ENCODE measurements at places on chromosomes 12 and 14.

GRCh38 chr14:66641861-66642635, 134.1 kb downstream of the GPHN start:
- no peak for DNase-seq

- no peak for DNase-seq
Measured at GRCh38 chr12:90366286-90366685, 588.7 kb downstream of the CCER1 start.

DNA sequence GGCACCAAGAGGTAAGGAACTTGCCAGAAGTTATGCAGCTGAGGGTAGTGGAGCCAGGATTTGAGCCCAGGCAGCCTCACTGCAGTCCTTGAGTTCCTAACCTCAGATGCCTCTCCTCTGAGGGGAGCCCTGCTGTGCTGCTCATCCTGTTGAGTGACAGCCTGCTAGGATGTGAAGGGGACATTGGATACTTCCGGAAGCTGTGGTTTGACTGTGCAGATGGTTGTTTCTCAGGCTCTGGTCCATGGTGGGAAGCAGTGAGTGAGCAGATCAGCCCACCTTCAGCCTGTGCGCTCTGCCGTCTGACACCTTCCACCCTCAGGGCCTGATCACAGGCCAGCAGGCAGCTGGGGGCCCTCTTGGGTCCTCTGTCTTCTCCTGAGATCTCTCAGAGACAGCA, 253.2 kb downstream of the CACNA1C start:
- no peak for DNase-seq

- DNase-seq = no peak
Measured at GRCh38 chr12:131287015-131287937, 333.6 kb downstream of the ADGRD1 start.

DNA sequence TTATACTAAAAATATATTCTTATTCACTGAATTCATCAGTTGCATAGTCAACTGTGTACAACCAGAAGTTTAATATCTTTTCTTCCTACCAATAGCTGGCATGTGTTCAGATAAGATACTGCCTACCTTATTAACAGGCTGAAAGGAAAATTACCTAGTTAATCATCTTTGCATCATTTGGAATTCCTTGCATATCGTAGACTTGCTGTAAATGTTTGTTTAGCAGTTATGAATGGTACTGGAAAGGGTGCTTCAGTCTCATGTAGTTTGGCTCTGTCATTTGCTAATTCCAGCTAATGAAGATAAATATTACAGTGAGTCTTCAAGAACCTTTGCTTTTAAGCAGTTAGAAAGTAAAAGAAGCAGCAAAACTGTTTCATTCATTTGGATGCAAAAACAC, 84.4 kb downstream of the PPHLN1 start:
- DNase-seq = no peak

DNA sequence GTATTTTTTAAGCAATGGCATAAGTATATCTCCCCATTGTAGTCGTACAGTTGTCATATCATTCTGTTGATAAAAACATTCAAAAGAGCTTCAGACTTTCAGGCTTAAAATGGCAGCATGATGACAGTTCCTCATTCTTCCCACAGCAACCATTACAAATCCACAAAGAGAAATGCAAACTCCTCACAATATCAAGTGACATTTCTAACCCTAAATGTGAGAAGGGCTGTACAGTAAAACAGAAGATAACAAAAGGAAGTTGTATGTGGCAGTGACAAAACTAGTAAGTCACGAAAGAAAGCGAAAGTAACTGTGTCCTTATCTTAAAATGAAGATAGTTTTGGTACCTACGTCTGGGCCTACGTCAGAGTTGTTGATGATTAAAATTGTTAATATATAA, 46.7 kb downstream of the GXYLT1 start:
- peak; percentile 66 for DNase-seq

DNA sequence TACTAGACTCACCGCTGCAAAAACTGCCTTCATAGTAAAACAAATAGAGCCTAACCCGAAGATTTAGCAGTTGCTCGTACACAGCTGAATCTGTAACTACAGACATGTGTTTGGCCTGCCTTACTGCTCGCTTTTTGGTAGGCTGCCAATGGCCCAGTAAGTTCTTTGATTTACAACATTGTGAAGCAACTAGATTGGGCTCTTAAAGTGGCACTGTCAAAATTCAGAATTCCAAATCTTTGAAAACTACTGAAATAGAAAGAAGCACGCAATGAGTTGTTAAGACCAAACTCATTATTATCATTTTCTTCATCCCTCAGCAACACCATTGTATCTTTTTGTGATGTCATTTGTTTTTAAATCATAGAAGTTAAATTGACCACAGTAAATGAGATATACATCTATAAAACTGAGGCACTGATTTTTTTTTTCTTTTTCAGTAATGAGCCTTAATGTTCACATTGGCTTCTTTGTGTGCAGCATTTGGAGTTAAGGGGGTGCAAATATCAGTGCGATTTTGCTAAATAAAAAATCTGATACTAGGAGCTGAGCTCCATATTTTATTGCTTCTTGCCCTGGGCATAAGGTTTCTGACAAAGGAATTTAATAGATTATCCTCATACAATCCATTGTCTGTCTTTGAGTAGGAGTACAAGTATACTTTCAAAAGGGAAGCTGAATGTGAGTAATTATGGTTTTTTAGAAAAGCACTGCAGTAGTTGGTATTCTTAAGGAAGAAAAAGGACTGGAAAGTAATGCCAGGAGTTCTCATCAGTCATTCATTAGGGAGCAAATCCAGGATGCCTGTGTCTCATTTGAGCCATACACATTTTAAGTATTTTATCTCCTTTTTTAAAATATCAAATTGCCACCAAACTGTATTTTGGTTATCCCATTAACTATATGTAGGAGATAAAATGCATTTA, 138.5 kb downstream of the KICS2 start:
- no peak for DNase-seq

GRCh38 chr14:92121207-92121669, 268 bp downstream of the NDUFB1 start:
- DNase-seq = no peak

- no peak for DNase-seq
Measured at GRCh38 chr12:68497702-68498101, 113.0 kb upstream of the RAP1B start.

DNA sequence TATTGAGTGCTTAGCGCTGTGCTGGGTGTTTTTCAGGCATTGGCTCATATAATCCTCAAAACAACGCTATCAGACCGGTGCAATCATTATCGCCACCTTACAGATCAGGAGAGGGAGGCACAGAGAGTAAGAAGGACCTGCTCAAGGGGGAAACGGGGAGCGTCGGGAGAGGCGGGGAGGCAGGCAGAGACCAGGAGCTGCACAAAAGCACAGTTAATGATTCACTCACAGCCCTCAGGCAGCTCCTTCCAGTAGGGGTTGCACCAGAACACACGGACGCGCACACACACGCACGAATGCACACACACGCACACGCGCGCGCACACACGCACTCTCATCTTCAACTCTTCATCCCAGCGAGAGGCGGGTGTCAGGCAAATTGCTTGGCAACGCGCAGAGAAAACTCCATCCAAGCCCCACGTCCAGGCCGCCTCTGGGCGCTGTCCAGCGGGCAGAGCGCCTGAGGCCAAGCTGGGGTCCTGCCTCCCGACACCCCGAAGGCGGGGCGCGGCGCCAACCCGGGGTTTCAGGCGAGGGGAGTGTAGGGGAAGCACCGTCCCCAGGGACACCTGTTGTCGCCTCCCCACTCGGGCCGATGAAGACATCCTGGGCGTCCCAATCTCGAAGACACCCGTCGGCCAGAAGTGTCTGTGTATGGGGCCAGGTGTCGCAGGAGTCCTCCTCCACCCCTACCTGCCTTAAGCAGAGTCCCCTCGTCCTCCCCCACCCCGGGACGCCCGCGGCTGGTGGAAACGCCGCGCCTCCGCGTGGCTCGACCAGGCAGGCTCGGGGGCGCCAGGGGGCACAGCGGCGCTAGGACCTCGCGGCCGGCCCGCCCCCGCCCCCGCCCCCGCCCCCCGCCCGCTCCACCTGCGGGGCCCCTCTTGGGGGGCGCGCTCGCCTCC, 35.5 kb upstream of the STON2 start:
- no peak for DNase-seq

DNA sequence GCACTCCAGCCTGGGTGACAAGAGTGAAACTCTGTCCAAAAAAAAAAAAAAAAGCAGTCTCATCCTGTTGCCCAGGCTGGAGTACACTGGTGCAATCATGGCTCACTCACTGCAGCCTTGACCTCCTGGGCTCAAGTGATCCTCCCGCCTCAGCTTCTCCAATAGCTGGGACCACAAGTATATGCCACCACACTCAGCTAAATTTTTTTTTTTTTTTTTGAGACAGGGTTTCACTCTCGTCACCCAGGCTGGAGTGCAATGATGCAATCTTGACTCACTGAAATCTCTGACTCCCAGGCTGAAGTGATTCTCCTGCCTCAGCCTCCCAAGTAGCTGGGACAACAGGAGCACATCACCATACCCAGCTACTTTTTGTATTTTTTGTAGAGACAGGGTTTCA, 5.2 kb upstream of the CNPY2 start:
- no peak for DNase-seq

- DNase-seq = no peak
Measured at GRCh38 chr14:62905566-62905965, 139.7 kb downstream of the KCNH5 start.

DNA sequence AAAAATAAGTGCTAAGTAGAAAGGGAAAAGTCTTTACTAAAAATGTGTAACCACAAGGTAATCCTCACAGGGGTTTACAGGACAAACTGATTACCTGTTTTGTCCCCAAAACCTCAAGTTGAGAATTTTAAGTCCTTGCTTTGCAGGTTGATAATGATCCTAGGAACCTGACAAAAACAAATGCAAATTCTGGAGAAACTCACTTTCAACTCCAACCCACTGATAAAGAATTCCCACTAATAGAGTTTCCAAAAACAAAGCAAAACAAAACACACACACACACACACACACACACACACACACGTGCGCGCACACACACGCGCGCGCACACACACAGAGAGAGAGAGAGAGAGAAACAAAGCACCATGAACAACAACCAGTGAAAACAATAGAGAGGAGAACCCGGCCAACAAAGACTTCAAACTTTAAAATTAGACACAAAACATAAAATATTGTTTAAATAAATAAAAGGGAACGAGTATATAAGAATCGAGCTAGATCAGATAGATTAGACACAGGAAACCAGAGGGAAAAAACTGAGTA, 187.0 kb upstream of the FOXN3 start:
- no peak for DNase-seq

GRCh38 chr14:105889666-105890473, 363.5 kb downstream of the TMEM121 start:
- no peak for DNase-seq

- no peak for DNase-seq
Measured at GRCh38 chr12:50633955-50634354, 129.2 kb downstream of the DIP2B start.

DNA sequence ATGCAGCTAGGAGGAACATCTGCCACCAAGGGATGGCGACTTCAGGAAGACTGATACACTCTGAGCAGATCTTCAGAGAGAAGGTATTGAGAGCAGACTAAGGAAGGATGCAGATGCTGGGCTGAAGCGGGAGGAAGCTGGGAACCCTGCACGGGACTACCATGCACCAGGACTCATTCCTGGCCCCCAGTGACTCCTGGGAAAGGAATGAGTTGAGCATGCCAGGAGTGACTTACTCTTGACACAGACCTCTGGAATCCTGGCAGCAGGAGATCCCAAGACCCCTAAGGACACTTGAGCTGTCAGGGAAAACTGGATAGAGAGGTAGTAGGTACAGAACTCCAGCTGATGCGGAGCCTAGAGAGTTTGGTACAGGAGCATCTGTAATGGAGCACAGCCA, 336.1 kb downstream of the RPS29 start:
- DNase-seq = no peak

GRCh38 chr12:101772012-101772775, 32.9 kb upstream of the SYCP3 start:
- DNase-seq = no peak

DNA sequence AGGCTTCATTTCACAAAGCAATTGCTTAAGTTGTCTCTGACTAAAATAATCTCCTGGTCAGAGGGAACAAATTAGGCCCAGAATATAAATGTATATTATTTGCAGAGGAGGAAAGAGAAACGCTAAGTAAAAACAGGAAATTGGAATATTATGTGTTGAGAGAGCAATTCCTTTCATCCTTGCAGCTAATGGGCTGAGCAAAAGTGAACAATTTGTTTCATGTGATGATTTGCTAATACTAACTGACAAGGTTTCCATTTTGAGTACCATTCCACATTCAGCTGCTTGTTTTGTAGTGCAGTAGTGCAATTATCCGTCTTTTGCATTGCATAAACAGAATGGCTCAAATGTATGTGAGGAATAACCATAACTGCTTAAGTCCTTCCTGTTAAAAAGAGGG, 103.2 kb downstream of the TPH2 start:
- no peak for DNase-seq

GRCh38 chr14:105152794-105153241, 15.8 kb downstream of the JAG2 start:
- DNase-seq = no peak

- no peak for DNase-seq
Measured at GRCh38 chr12:29241821-29242591, 92.9 kb downstream of the FAR2 start.

GRCh38 chr12:127664901-127665300, 602.1 kb upstream of the TMEM132C start:
- no peak for DNase-seq

DNA sequence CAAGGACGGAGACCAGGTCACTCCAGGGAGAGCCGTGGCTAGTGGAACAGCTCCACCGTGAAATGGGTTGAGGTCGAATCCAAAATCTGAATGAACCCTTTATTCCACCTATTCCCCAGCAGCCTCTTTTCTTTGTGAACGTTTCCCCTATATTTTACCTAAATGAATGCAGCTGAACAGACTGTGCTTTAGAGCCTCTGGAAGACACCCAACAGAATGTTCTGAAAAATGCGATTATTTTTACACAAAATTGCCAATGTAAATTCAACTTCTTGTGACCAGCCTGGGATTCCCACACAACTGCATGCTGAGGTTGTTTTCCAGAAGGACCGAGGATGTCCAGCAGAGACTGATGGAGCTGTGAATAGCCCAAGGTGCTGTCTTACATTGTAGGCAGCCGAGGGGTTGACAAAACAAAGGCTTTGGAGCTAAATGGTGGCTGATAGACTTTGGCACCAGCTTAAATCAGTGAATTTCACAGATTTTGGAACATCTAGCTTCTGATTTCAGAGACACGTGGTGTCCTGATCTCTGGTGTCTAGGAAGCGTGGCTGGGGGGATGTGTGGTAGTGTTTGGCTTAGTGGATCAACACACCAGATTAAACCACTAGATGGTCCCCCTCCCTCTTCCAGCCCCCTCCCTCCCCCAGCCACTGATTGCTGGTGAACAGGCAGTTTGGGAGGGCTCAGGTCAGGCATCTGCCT, 150.4 kb downstream of the ZNF664 start:
- DNase-seq = no peak

GRCh38 chr12:104964167-104964855, 6.2 kb upstream of the SLC41A2 start:
- no peak for DNase-seq

Measured in central memory CD4-positive, alpha-beta T cell (primary cell).